ENCODE measurements at places on chromosomes 7 and 10.

DNA sequence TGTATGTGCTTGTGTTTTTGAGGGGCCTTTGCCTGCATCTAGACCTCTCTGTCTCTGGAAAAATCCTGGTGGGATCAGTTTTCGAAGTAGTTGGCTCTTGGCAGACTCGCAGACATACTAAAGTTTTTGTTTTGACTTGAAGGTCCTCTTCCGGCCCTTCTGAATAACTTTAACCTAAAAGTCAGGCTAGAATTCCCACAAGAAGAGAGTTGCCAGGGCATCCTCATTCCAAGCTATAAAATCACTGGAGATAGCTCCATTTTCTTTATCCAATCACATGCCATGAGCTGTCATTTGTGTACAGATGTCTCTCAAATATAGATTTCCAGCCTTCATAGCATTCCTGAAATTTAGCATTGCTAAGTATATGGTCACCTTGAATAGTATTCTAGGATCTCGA, 967.8 kb downstream of the LRMDA start:
- DNase-seq, result no peak

GRCh38 chr7:4807598-4808016, 32.2 kb downstream of the AP5Z1 start:
- no peak for DNase-seq

GRCh38 chr10:86260564-86260963, 106.0 kb downstream of the GRID1 start:
- no peak for DNase-seq

DNA sequence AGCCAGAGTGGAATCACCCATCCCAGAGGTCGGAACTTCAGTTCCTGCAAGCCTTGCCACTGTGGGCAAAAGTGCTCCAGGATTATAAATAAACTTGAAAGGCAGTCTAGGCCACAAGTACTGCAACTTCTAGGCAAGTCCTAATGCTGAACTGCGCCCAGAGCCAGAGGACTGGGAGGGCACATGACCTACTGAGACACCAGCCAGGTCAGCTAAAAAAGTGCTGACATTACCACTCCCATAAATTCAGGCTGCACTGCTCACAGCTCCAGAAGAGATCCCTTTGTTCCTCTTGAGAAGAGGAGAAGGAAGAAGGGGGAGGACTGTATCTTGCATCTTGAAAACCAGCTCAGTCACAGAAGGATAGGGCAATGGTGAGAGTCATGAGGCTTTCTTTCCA, 1084.1 kb upstream of the PHF14 start:
- no peak for DNase-seq

DNA sequence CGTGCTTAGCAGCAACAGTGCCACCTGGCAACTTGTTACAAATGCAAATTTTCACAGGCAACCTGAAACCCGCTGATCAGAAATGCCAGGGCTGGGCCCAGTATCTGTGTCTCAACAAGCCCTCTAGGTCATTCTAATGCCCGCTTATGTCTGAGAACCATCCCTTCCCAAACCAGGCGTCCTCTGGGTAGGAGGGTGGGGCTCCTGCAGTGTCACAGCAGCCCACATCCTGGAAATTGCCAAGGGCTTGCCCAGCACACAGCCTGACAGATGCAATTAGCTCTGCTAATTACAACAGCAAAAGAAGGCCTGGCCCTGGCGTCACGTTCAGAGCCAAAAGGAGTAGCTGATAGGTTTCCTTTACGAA, 15.9 kb downstream of the ITPRIP start:
- no peak for DNase-seq

All from central memory CD8-positive, alpha-beta T cell (primary cell).